Activated CD8-positive, alpha-beta T cell treated with anti-CD3 and anti-CD28 coated beads for 36 hours (primary cell): ENCODE measurements at places on chromosomes 1 and 21. TPM values are rescaled to one million over a fixed set of nuclear protein-coding genes. Genes with fewer than 3 reads are reported as not detected.

DNA sequence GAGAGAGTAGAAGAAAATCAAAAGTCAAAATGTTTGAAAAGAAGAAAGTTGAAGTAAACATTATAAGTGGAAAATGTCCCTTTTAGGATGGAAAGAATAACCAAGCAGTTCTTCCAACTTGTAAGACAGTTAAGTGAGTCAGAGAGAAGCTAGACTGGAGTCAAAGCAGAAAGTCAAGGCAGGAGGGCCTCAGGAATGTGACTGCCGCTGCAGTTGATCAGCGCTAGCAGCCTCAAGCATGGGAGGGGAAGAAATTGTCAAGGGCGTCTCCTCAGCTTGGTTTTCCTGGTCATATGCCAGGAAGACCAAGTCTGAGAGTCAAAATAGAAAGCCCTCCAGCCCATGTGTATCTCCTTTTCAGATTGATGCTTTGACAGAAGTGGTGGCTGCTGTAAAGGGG is 23.2 kb downstream of the HAO2 start:
- no peak overlapping the region for H3K27ac ChIP-seq
- H3K4me1 ChIP-seq = no peaks in the 10 kb centered on the region
- no peaks in the 10 kb centered on the region for H3K36me3 ChIP-seq

DNA sequence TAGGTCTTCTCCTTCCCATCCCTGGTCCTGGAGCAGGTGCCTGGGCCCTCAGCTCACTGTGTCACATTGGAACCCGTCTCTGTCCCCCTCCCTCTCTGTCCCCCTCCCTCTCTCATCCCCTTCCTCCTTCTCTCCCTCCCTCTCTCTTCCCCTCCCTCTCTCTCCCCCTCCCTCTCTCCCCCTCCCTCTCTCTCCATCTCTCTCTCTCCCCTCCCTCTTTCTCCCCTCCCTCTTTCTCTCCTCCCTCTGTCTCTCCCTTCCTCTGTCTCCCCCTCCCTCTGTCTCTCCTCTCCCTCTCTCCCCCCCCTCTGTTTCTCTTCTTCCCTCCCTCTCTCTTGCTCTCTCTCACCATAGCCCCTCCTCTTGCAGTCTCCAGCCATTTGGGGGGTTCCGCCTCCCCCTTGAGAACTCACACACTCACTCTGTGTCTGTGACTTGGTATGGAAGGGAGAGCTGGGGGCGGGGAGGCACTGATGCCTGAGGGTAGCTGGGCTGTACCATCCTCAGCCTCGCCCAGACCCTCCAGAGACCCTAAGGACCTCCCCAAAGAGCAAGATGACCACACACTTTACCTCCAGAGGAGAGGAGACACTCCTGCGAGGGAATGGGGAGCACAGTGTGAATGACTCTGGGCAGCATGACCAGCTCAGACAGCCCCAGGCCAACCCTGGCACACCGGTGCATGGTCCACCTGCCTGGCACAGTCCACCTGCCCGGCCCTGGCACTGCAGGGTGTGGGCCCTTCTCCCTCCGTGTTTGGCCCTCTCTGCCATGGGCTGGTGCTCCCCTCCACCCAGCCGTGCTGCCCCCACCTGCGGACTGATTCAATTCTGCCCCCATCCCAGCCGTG is 102.8 kb upstream of the ARHGEF16 start:
- H3K4me1 ChIP-seq = no peaks in the 10 kb centered on the region
- DNase-seq = no peak
- no peaks in the 10 kb centered on the region for H3K36me3 ChIP-seq
- no peak overlapping the region for H3K27ac ChIP-seq
- H3K27me3 ChIP-seq = peaks cover 3% of the 10 kb centered on the region

DNA sequence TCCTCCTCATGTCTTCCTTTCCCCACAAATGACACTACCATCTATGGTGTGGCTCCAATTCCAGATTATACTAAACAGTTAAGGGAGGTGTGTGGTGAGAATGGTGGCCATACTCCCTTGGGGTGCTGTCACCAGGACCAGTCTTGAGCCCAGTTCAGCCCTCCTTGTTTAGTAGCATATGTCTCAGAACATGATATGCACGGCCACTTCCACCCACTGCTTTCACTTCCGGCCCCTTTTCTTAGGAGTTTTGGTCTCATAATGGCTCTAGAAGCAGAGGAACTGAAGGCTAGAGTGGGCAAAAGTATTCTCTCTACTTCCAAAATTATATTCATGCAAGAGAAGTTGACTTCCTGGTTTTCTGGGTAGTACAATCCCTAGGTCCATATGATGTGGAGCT is 45.3 kb upstream of the CACNA1E start:
- H3K4me3 ChIP-seq = no peak overlapping the region
- H3K4me1 ChIP-seq = no peaks in the 10 kb centered on the region
- H3K27me3 ChIP-seq = peaks cover 24% of the 10 kb centered on the region
- no peak for DNase-seq
- no peaks in the 10 kb centered on the region for H3K36me3 ChIP-seq

DNA sequence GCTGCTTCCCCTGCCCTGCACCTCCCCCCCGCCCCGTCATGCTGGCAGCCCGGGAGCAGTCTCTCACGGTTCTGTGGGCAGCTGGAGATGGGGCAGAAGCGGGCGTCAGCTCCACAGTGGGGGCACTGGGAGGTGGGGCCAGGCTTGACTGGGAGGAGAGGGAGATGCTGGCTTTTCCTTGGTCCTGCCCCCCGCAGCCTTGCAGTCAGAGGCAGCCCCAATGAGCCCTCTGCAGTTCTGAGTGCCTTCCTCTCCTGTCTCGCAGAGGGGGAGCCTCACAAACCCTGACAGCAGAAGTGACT is 21.7 kb downstream of the ARHGEF10L start:
- no peak for DNase-seq
- no peaks in the 10 kb centered on the region for H3K4me1 ChIP-seq
- no peak overlapping the region for H3K4me3 ChIP-seq
- no peaks in the 10 kb centered on the region for H3K27me3 ChIP-seq
- H3K36me3 ChIP-seq = no peaks in the 10 kb centered on the region

DNA sequence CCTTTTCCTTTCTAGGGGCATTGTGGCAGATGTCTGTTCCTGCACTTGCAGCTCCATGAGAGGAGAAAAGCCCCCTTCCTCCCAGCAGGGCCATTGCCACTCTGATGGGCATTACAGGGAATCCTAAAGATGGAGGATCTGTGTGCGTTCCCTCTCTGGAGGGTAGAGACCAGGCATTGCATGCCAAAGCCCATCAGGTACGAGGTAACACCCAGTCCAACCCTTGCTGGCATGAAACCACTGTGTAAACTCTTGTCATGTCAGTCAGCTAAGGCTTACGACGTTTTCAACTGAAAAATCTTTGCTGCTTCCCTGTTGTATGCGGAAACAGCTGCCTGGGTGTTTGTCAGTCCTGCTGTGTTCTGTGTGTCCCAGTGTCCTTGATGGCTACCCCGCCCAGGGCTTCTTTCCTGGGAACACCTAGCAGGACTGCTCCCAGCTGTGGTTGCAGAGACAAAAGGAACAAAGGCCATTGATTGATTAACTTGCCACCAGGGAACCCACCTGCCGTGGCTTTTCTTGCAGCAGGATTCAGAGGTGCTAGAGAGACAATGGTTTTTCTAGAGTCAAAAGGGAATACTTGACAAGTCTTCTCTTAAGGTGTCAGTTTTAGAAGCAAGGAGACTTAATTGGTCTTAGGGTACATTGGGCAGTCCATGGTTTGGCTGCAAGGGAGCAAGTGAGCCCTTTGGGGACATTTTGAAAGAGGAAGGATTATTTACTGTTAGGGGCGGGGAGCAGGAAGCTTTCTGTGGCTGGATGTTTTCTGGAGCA is 24.6 kb downstream of the B3GALT5 start:
- no peak overlapping the region for H3K4me3 ChIP-seq
- peaks cover 11% of the 10 kb centered on the region for H3K27me3 ChIP-seq
- no peak overlapping the region for H3K27ac ChIP-seq
- DNase-seq = no peak

GRCh38 chr1:242017580-242018233 is 18.8 kb upstream of the MAP1LC3C start:
- no peak overlapping the region for H3K27ac ChIP-seq
- H3K36me3 ChIP-seq = no peaks in the 10 kb centered on the region
- no peaks in the 10 kb centered on the region for H3K27me3 ChIP-seq
- no peaks in the 10 kb centered on the region for H3K4me1 ChIP-seq
- DNase-seq = peak; percentile 53
- H3K4me3 ChIP-seq = no peak overlapping the region

GRCh38 chr1:184221087-184221486 is 165.7 kb upstream of the C1orf21 start:
- H3K4me1 ChIP-seq = no peaks in the 10 kb centered on the region
- no peak overlapping the region for H3K4me3 ChIP-seq
- no peaks in the 10 kb centered on the region for H3K36me3 ChIP-seq
- peaks cover 6% of the 10 kb centered on the region for H3K27me3 ChIP-seq

- no peak for DNase-seq
- H3K4me3 ChIP-seq = no peak overlapping the region
- no peaks in the 10 kb centered on the region for H3K4me1 ChIP-seq
- no peaks in the 10 kb centered on the region for H3K27me3 ChIP-seq
- no peak overlapping the region for H3K27ac ChIP-seq
- no peaks in the 10 kb centered on the region for H3K36me3 ChIP-seq
Measured at GRCh38 chr21:39675993-39676661, 63.4 kb downstream of the B3GALT5 start.

GRCh38 chr1:189206617-189207016 is 1271.0 kb downstream of the BRINP3 start:
- H3K4me3 ChIP-seq = no peak overlapping the region
- H3K36me3 ChIP-seq = no peaks in the 10 kb centered on the region
- H3K4me1 ChIP-seq = no peaks in the 10 kb centered on the region

DNA sequence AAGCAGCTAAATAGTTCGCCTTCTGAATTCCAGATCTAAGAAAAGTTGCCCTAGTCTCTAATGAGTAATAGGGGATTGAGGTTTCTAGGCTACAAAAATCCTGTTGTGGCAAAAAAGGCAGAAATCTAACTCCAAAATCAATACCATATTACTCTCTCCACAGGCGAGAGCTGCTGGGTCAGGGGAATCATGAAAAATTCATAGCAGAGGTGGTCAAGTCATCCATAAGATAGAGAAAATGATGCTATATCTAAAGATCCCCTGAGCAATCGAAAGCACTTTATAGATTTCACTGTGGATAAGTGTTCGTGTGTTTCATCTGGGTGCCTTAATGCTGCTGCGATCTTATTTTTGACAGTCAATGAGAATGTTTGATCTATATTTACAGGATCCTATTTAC is 417.7 kb downstream of the AGBL4 start:
- H3K27me3 ChIP-seq = peaks cover 1% of the 10 kb centered on the region
- DNase-seq = no peak
- H3K27ac ChIP-seq = no peak overlapping the region
- no peaks in the 10 kb centered on the region for H3K36me3 ChIP-seq

GRCh38 chr1:222761083-222761482 is 24.1 kb downstream of the FAM177B start:
- no peak overlapping the region for H3K4me3 ChIP-seq
- no peak overlapping the region for H3K27ac ChIP-seq
- no peak for DNase-seq
- H3K27me3 ChIP-seq = peaks cover 2% of the 10 kb centered on the region
- H3K36me3 ChIP-seq = no peaks in the 10 kb centered on the region
- H3K4me1 ChIP-seq = no peaks in the 10 kb centered on the region

DNA sequence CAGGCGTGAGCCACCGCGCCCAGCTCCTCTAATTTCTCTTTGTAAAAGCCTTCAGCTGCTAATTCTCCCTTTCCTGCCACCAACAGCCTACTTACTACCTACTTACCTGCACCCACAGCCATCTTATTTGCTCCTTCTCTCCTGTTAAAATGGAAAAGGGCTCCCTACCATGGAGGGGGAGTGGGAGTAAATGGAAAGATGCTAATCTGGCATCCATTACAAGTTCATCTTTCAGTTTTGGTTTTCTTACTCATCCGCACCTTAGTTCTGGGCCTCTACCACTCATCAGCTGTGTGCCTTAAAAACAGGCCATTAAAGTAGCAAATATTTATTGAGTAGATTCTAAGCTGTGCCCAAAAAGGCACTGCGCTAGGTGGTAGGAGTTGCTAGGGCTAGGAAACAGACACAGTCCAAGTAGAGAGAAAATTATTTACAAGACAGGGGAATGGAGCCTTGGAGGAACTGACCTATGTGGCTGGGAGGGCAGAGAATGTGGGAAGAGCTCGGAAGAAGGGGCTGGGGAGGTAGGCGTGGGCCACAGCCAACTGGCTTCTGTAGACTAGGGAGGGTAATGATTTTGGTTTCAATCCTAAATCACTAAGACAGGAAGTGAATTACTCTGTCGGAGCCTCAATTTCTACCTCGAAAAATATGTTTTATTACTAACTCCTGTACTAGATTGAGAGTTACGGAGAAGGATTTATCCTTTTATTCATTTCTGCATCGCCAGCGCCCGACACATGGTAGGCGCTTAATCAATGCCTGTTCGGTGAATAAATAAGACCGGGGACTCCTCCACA is 685 bp upstream of the DDI2 start:
- no peaks in the 10 kb centered on the region for H3K27me3 ChIP-seq
- peaks cover 36% of the 10 kb centered on the region for H3K4me1 ChIP-seq
- peak overlapping the region; percentile 88 for H3K27ac ChIP-seq
- no peak for DNase-seq
- peaks cover 25% of the 10 kb centered on the region for H3K36me3 ChIP-seq
- H3K4me3 ChIP-seq = peak overlapping the region; percentile 83

- no peaks in the 10 kb centered on the region for H3K27me3 ChIP-seq
- no peaks in the 10 kb centered on the region for H3K36me3 ChIP-seq
- H3K27ac ChIP-seq = no peak overlapping the region
- H3K4me1 ChIP-seq = no peaks in the 10 kb centered on the region
Measured at GRCh38 chr1:247647864-247648263, 31.7 kb downstream of the OR13G1 start.

- no peak overlapping the region for H3K27ac ChIP-seq
- DNase-seq = peak; percentile 17
- no peaks in the 10 kb centered on the region for H3K36me3 ChIP-seq
- H3K27me3 ChIP-seq = peaks cover 42% of the 10 kb centered on the region
- H3K4me1 ChIP-seq = peaks cover 5% of the 10 kb centered on the region
- H3K4me3 ChIP-seq = no peak overlapping the region
Measured at GRCh38 chr1:152125834-152126443, 10.7 kb upstream of the TCHH start.

DNA sequence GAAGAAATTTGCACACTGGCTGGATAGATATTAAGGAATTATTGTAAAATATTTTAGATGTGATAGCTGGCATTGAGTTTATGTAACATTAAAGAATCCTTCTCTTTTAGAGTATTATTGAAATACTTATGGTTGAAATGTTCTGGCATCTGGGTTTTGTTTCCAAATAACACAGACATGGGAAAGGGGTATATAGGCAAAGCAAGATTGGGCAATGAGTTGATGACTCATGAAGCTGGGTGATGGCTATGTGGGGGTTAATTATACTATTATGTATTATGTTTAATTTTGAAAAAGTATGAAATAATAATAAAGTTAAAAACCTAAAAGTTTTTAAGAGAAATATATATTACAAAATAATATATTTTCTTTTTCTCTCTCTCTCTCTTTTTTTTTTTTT is 12.5 kb upstream of the PTPN14 start:
- no peaks in the 10 kb centered on the region for H3K4me1 ChIP-seq
- no peak overlapping the region for H3K27ac ChIP-seq
- H3K4me3 ChIP-seq = no peak overlapping the region
- peaks cover 16% of the 10 kb centered on the region for H3K27me3 ChIP-seq
- no peak for DNase-seq

The KRTAP8-1 gene
- total RNA-seq = not detected

The IVL gene
- not detected for total RNA-seq

The F5 gene
- total RNA-seq = 20.7 TPM

The GALE gene
- total RNA-seq = 40.7 TPM

The TEX38 gene
- not detected for total RNA-seq

The PLA2G2A gene
- total RNA-seq = not detected

The MSH4 gene
- total RNA-seq = 0.16 TPM

The SPATA45 gene
- not detected for total RNA-seq

The TMEM52 gene
- total RNA-seq = 2.1 TPM

The SLC5A9 gene
- total RNA-seq = not detected

The RGS7 gene
- total RNA-seq = not detected

The GSTM1 gene
- 49.6 TPM for total RNA-seq
